IMR-90 (cell line): ENCODE measurements at places on chromosomes 7 and 10. TPM values are rescaled to one million over a fixed set of nuclear protein-coding genes. Genes with fewer than 3 reads are reported as not detected.
A peak's percentile ranks its signal among the peaks of the same experiment; 100 is the strongest.

DNA sequence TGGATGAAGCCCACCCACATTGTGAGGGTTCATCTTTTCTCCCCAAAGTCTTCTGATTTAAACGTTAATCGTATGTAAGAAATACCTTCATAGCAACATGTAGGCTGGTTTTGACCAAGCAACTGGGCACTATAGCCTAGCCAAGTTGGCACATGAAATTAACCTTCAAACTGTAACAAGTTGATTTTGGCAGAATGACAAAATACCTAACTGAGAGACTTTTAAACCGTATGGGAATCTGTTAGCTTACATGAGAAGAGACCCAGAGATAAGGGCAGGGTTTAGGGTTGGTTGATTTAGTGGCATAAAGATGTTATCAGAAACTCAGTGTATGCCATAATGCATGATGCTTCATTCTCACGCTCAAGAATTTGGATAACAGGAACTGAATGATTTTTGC, 69.5 kb downstream of the CDK13 start:
- no peak overlapping the region for H3K27ac ChIP-seq
- peaks cover 5% of the 10 kb centered on the region for H3K36me3 ChIP-seq

GRCh38 chr10:104577861-104578521, 63.1 kb upstream of the SORCS3 start:
- H3K27ac ChIP-seq: no peak overlapping the region
- no peaks in the 10 kb centered on the region for H3K36me3 ChIP-seq
- H3K4me3 ChIP-seq: no peak overlapping the region
- no peaks in the 10 kb centered on the region; the same call in none of the 2 replicates for H3K27me3 ChIP-seq
- peak; percentile 32 for DNase-seq

DNA sequence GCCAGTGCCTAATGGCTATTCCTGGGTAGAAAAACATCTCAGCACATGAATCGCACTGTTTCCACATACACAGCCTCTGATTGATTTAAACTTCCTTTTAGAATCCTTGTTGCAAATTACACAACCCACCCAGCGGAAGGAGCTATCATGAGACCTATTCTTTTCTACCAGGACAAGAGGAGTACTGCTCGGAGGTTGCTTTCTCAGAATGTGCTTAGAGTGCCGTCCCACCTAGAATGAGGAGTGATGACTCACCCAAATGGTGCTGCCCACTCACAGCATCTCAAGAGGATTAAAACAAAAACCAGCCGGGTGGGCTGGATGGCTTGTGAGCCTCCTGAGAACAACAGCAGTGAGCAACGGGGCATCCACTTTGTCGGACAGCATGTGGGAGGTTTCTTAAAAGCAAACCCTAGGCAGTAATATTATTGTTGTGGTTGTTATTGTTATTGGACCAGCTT, 128.9 kb downstream of the DGKI start:
- no peaks in the 10 kb centered on the region for H3K27me3 ChIP-seq
- no peak overlapping the region for H3K4me3 ChIP-seq

GRCh38 chr10:4190876-4191275, 405.9 kb upstream of the KLF6 start:
- peaks cover 4% of the 10 kb centered on the region; the same call in 1 of the 2 replicates for H3K4me1 ChIP-seq
- no peak overlapping the region for H3K27ac ChIP-seq
- no peaks in the 10 kb centered on the region for H3K27me3 ChIP-seq
- no peak for DNase-seq
- H3K4me3 ChIP-seq: no peak overlapping the region
- H3K36me3 ChIP-seq: no peaks in the 10 kb centered on the region

DNA sequence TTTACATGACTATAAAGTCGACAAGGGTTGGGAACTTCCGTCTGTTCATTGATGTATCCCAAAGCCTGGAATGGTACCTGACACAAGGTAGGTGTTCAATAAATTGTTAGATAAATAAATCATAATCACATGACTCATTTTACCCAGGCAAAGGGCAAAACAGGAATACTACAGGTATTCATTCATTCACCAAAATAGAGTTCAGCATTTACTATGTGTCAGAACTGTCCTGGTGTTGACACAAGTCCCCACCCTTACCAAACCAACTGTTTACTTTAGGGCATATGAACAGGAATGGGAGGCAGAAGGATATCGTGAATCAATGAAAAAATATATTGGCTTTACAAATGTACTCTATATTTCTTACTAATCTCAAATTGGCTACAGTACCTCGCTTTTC, 666 bp upstream of the YAE1 start:
- H3K4me1 ChIP-seq: peaks cover 3% of the 10 kb centered on the region; the same call in 1 of the 2 replicates
- H3K27me3 ChIP-seq: peaks cover 3% of the 10 kb centered on the region
- DNase-seq: no peak
- no peak overlapping the region for H3K27ac ChIP-seq

- H3K4me3 ChIP-seq: no peak overlapping the region
- no peaks in the 10 kb centered on the region for H3K4me1 ChIP-seq
- H3K27me3 ChIP-seq: no peaks in the 10 kb centered on the region
Observed at GRCh38 chr10:129864601-129865126, 99.4 kb downstream of the EBF3 start.

- H3K27me3 ChIP-seq: peaks cover 2% of the 10 kb centered on the region; the same call in 1 of the 2 replicates
- no peak overlapping the region for H3K4me3 ChIP-seq
- no peak for DNase-seq
- H3K4me1 ChIP-seq: no peaks in the 10 kb centered on the region
- H3K27ac ChIP-seq: no peak overlapping the region
Observed at GRCh38 chr7:142332421-142332820, 74.6 kb upstream of the PRSS58 start.

DNA sequence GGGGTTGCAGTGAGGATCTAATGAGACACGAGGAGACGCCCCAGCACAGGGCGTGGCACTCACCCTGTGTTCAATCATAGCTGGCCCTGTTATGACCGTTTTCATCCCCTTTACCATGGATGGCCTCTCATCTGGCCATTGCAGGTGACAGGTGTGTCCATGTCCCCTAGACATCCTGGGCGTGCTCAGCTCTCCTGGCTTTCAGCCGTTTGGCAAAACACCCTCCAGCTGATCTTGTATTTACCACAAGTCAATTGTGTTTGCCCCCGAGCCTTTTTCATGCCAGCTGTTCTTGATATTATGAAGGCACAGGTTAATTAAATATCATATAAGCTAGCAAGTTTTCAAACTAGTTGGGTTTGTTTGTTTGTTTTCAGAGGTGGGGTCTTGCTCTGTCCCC, 97.1 kb downstream of the CHST15 start:
- DNase-seq: no peak
- peaks cover 3% of the 10 kb centered on the region; the same call in 1 of the 2 replicates for H3K4me1 ChIP-seq
- peaks cover 4% of the 10 kb centered on the region; the same call in 1 of the 2 replicates for H3K27me3 ChIP-seq
- H3K27ac ChIP-seq: no peak overlapping the region
- no peaks in the 10 kb centered on the region for H3K36me3 ChIP-seq
- H3K4me3 ChIP-seq: no peak overlapping the region

DNA sequence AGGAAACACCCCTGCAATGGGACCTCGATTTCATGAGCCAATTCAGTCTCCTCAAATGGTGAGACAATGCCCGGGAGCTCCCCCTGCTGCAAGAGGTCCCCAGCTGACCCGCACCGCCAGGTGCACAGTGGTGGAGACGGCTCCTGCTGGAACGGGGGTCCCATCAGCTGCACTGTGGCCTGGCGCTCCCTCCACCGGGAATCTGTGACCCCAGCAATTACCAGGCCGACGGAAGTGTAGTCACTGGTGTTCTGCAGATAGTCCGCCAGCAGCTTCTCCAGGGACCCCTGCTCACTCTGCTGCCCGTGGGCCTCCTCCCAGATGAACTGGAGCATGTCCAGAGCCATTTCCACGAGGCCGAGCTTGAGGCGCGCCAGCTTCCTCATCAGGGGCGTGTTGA, 64.9 kb upstream of the NKX6-2 start:
- H3K4me3 ChIP-seq: no peak overlapping the region
- H3K27me3 ChIP-seq: peaks cover 32% of the 10 kb centered on the region
- H3K27ac ChIP-seq: no peak overlapping the region
- no peaks in the 10 kb centered on the region for H3K4me1 ChIP-seq

The GOT1 gene
- total RNA-seq: 38.6 and 46.1 TPM in 2 replicates

The EPHB6 gene
- total RNA-seq: under 0.01 TPM in 2 replicates

The TRIM73 gene
- total RNA-seq: 0.18 and 0.28 TPM in 2 replicates
